ENCODE measurements at places on chromosomes 1 and 21.
A peak's percentile ranks its signal among the peaks of the same experiment; 100 is the strongest.

DNA sequence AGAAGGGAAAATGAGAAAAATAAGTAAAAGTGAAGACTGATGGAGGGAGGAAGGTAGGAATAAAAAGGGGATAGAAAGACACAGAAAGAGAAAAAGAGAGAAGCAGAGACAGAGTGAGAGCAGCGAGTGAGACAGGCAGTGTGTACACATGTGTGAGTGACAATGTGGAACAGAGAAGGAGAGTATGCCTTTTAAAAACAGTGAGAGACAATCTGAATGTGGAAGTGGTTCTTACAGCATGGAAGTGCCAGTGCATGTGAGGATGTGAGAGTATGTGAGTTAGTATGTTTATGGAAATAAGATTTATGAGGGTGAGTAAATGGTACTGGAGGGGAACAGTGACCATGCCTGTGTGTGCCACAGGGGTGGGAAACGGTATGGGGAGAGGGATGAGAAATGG lies 1.2 kb downstream of the NEGR1 start:
- no peak overlapping the region for H3K27ac ChIP-seq
- peaks cover 1% of the 10 kb centered on the region for H3K27me3 ChIP-seq
- no peak for DNase-seq

DNA sequence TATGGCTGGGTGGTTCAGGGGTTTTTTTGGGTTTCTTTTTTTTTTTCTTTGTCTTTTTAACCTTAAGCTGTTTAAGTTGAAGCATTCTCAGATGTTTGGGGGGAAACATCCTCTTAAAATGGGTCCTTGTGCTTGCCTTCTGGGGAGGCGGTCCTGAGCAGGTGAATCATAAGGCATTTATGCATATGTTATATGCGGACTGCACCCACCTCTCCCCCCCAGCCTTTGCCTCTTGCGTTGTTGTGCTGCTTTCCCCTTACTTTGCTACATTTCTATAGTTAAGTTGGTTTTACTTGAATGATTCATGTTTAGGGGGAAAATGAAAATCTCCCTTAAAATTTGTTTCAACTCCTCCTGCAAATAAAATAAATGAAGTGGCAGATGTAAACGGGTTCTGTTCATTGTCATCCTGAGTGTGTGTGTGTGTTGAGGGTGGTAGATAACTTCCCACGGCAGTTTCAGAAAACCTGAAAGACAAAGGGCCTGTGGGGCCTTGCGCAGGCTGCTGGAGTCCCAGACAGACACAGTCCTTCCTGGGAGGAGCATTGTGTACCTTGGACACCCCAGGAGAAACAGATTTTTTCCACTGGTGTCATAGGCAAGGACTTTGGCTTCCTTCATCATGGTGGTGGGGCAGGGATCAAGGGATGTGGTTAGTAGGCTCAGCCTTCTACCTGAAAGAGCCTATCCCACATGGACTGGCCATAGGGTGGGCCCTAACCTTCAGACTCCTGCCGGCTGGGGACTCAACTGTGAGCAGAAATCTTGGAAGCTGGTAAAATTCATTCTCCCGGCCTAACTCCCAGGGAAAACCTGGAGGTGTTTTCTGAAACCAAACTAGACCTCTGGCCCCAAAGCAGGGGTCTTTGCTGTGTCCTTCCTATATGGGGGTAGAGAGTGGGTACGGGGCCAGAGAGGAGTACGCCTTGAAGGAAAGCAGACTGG lies 926 bp upstream of the SH3D21 start:
- no peaks in the 10 kb centered on the region for H3K27me3 ChIP-seq
- peaks cover 15% of the 10 kb centered on the region for H3K4me1 ChIP-seq
- DNase-seq, result no peak

- no peak overlapping the region for H3K4me3 ChIP-seq
- no peaks in the 10 kb centered on the region for H3K36me3 ChIP-seq
- no peak overlapping the region for H3K27ac ChIP-seq
Measured at GRCh38 chr1:1185101-1185765, 11.6 kb downstream of the TTLL10 start.

GRCh38 chr1:44830900-44831304 lies 12.2 kb downstream of the PTCH2 start:
- no peak for DNase-seq
- H3K4me1 ChIP-seq, result no peaks in the 10 kb centered on the region
- no peak overlapping the region for H3K4me3 ChIP-seq
- H3K36me3 ChIP-seq, result no peaks in the 10 kb centered on the region

GRCh38 chr21:25838809-25839208 lies 104.0 kb downstream of the GABPA start:
- no peaks in the 10 kb centered on the region for H3K27me3 ChIP-seq
- no peak for DNase-seq
- H3K4me3 ChIP-seq, result no peak overlapping the region
- no peak overlapping the region for H3K27ac ChIP-seq
- peaks cover 3% of the 10 kb centered on the region for H3K4me1 ChIP-seq

- no peak overlapping the region for H3K27ac ChIP-seq
- H3K4me3 ChIP-seq, result no peak overlapping the region
Measured at GRCh38 chr1:113615425-113615824, 143.9 kb downstream of the PHTF1 start.

DNA sequence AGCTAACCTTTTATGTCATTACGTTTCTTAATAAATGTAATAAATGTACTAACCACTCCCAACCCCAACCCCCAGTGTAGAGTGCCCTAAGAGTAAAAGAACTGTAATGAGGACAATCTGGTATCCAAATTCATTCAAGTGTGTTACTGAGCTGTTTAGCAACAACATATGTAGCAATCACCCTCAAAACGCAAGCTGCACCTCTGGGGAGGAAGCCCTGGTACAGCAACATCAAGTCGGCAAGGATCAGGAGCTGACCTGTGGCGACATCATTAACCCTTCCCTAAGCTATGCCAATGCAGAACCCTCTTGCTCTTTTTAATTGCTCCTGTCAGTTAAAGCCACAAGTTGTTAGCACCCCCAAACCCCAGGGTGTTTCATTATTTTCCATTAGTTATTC lies 47.1 kb downstream of the STX6 start:
- H3K4me1 ChIP-seq, result no peaks in the 10 kb centered on the region
- no peak overlapping the region for H3K4me3 ChIP-seq
- no peak for DNase-seq
- H3K27ac ChIP-seq, result no peak overlapping the region

DNA sequence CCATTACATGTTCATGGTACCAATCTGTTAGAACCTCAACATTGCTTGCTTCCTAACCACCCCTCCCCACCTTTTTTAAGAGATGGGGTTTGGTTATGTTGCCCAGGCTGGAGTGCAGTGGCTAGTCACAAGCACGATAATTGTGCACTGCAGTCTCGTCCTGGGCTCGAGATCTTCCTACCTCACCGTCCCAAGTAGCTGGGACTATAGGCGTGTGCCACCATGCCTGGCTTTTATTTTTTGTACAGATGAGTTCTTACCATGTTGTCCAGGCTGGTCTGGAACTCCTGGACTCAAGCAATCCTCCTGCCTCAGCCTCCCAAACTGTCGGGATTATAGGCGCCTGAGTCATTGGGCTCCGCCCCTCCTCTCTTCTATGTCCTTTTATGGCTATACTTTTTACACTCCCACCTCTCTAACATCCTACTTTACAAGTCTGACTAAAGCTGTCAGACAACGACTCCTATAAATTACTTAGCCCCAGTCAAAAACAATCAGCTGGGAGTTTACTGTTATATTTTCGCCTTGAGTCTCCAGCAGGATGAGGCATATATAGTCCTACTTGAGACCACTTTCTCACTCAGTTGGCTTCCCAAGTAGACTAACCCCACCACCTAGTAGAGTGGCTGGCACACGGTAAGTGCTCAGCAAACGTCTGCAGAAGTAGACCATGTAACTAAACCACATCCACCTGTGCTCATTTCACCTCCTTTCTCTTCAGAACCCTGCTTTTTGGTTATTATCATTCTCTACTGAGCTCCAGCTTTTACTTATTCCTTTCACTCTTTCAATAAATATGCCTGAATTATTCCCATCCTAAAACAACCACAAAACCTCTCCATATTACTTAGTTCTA lies 13.8 kb downstream of the ENSA start:
- DNase-seq, result no peak

DNA sequence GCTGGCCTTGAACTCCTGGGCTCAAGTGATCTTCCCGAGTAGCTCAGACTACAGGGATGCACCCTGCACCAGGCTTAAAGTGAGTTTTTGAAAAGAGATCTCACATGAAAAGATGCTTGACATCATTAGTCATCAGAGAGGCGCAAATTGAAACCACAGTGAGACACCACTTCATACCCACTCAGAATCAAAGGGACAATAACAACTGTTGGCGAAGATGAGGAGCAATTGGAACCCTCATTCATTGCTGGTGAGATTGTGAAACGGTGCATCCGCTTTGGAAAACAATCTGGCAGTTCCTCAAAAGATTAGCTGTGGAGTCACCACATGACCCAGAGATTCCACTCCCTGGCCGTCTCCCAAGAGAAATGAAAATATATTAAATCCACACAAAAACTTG lies 122.3 kb downstream of the PGBD5 start:
- no peak overlapping the region for H3K27ac ChIP-seq
- H3K4me1 ChIP-seq, result peaks cover 5% of the 10 kb centered on the region
- no peaks in the 10 kb centered on the region for H3K27me3 ChIP-seq

DNA sequence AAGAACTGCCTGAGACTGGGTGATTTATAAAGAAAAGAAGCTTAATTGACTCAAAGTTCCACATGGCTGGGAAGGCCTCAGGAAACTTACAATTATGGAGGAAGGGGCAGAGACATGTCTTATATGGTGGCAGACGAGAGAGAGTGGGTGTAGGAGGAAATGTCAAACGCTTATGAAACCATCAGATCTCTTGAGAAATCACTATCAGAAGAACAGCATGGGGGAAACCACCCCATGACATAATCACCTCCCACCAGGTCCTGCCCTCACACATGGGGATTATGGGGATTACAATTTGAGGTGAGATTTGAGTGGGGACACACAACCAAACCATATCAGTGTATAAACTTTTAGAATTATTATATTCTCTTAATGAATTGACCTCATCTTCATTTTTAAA lies 335.9 kb upstream of the DPYD start:
- no peaks in the 10 kb centered on the region for H3K36me3 ChIP-seq
- no peak overlapping the region for H3K4me3 ChIP-seq
- no peaks in the 10 kb centered on the region for H3K27me3 ChIP-seq
- DNase-seq, result no peak
- no peaks in the 10 kb centered on the region for H3K4me1 ChIP-seq

GRCh38 chr1:156886583-156887281 lies 6.8 kb upstream of the PEAR1 start:
- H3K4me3 ChIP-seq, result no peak overlapping the region
- H3K27ac ChIP-seq, result no peak overlapping the region
- H3K4me1 ChIP-seq, result peaks cover 5% of the 10 kb centered on the region
- no peak for DNase-seq
- H3K27me3 ChIP-seq, result no peaks in the 10 kb centered on the region

- no peak overlapping the region for H3K27ac ChIP-seq
- no peak for DNase-seq
- H3K27me3 ChIP-seq, result no peaks in the 10 kb centered on the region
- no peak overlapping the region for H3K4me3 ChIP-seq
- H3K4me1 ChIP-seq, result no peaks in the 10 kb centered on the region
Measured at GRCh38 chr1:42145389-42145716, 7.9 kb upstream of the GUCA2B start.

- H3K4me3 ChIP-seq, result no peak overlapping the region
- peak; percentile 65 for DNase-seq
- peaks cover 3% of the 10 kb centered on the region for H3K36me3 ChIP-seq
- H3K27me3 ChIP-seq, result no peaks in the 10 kb centered on the region
Measured at GRCh38 chr1:29271724-29272123, 35.4 kb downstream of the PTPRU start.

DNA sequence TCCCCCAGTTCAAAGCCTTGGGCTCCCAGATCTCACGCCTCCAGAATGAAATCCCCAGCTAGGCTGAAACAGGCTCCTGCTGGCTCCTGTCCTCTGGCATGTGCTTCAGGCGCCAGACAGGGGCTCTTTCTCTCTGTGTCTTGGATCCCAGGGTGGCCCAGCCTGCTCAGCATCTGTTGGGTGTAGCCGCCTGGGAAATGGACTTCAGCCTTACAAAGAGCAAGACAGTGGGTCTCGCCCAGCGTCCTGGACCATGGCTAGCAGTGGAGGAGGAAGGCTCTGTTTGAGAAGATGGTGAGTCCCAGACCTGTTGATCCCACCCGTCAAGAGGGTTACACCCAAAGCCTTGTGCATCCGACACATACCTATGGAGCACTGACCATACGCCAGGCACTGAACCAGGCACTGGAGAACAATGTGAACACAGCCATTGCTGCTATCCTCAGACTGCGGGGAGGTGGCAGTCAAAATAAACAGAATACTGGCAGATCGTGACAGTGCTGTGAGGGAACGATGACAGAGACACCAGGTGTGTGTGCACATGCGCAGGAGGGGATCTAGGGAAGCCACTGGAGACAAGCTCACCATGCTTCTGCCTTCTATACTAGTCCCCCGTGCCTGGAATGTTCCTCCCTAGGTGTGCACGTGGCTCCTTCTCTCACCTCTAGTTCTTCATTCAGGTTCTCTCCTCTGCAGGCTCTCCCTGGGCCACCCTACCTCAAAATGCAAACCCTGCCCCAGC lies 93.0 kb upstream of the GCLM start:
- no peaks in the 10 kb centered on the region for H3K4me1 ChIP-seq
- no peak for DNase-seq
- H3K27ac ChIP-seq, result no peak overlapping the region

- no peak overlapping the region for H3K4me3 ChIP-seq
- no peaks in the 10 kb centered on the region for H3K36me3 ChIP-seq
- no peak overlapping the region for H3K27ac ChIP-seq
- no peak for DNase-seq
- no peaks in the 10 kb centered on the region for H3K27me3 ChIP-seq
Measured at GRCh38 chr1:226656201-226656600, 82.9 kb downstream of the ITPKB start.

- peaks cover 13% of the 10 kb centered on the region for H3K4me1 ChIP-seq
- no peak for DNase-seq
- H3K27ac ChIP-seq, result no peak overlapping the region
- peaks cover 75% of the 10 kb centered on the region for H3K27me3 ChIP-seq
- no peak overlapping the region for H3K4me3 ChIP-seq
- no peaks in the 10 kb centered on the region for H3K36me3 ChIP-seq
Measured at GRCh38 chr1:156643049-156643777, 1.3 kb downstream of the BCAN start.

GRCh38 chr21:36477001-36477400 lies 2.9 kb downstream of the CLDN14 start:
- H3K4me3 ChIP-seq, result no peak overlapping the region
- no peaks in the 10 kb centered on the region for H3K4me1 ChIP-seq
- H3K36me3 ChIP-seq, result no peaks in the 10 kb centered on the region
- no peaks in the 10 kb centered on the region for H3K27me3 ChIP-seq
- no peak overlapping the region for H3K27ac ChIP-seq

DNA sequence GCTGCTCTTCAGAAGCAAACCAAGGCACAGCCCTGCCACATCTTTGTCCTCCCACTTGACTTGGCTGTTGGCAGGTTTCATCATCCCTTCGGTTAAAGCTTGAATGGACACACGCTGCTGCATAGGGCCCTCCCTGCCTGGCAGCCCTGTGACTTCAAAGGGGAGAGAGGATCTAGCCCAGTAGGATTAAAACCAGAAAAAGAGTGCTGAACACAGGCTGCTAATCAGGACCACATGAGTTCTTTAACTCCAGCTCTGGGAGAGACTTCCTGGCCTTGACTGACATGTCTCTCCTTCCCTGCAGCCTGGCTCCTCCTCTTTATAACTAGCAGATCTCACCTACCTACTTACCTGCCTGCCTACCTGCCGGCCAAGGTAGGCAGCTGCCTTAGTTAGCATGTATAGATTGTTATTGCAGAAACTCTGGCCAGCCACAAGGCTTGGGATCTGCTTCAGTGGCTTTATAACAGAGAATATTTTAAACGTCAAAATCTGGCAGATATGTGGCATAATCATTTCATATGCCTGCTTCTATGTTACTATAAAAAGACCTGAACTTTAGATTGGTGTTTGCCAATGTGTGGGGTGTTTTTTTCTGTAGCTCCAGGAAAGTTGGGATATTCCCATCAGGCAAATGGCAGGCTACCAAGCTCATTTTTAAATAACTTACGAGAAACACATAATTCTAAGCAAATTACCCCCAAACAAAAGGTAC lies 49.4 kb downstream of the ERG start:
- no peak overlapping the region for H3K27ac ChIP-seq
- H3K36me3 ChIP-seq, result no peaks in the 10 kb centered on the region

All from neuronal stem cell (in vitro differentiated cells).